ENCODE measurements at places on chromosomes 3 and 15.

- no peak for DNase-seq
Measured at GRCh38 chr3:139421040-139421439, 31.6 kb upstream of the COPB2 start.

DNA sequence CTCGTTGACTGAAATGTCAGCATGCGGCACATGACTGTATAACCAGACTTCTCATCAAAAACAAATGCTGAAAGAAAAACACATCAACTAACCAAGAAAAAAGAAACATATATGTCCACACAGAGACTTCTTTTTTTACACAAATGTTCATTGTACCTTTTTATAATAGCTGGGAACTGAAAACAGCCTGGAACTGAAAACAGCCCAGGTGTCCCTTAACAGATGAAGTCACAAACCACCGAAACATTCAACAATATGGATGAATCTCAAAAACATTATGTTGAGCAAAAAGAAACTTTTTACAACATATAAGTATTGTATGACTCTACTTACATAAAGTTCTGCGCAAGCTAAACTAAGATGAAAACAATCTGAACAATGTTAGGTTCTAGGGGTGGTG lies 20.6 kb downstream of the UBE3A start:
- DNase-seq = no peak

GRCh38 chr15:72733941-72734738 lies 48.1 kb downstream of the BBS4 start:
- no peak for DNase-seq

GRCh38 chr3:78832785-78833204 lies 935.0 kb downstream of the ROBO1 start:
- DNase-seq = no peak
